Caki2 (cell line): ENCODE measurements at places on chromosomes 2 and 18.

DNA sequence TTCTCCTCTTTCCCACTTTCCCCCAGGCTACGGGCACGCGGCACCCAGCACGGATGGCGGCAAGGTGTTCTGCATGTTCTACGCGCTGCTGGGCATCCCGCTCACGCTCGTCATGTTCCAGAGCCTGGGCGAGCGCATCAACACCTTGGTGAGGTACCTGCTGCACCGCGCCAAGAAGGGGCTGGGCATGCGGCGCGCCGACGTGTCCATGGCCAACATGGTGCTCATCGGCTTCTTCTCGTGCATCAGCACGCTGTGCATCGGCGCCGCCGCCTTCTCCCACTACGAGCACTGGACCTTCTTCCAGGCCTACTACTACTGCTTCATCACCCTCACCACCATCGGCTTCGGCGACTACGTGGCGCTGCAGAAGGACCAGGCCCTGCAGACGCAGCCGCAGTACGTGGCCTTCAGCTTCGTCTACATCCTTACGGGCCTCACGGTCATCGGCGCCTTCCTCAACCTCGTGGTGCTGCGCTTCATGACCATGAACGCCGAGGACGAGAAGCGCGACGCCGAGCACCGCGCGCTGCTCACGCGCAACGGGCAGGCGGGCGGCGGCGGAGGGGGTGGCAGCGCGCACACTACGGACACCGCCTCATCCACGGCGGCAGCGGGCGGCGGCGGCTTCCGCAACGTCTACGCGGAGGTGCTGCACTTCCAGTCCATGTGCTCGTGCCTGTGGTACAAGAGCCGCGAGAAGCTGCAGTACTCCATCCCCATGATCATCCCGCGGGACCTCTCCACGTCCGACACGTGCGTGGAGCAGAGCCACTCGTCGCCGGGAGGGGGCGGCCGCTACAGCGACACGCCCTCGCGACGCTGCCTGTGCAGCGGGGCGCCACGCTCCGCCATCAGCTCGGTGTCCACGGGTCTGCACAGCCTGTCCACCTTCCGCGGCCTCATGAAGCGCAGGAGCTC is 35.4 kb downstream of the KCNK3 start:
- DNase-seq = no peak

DNA sequence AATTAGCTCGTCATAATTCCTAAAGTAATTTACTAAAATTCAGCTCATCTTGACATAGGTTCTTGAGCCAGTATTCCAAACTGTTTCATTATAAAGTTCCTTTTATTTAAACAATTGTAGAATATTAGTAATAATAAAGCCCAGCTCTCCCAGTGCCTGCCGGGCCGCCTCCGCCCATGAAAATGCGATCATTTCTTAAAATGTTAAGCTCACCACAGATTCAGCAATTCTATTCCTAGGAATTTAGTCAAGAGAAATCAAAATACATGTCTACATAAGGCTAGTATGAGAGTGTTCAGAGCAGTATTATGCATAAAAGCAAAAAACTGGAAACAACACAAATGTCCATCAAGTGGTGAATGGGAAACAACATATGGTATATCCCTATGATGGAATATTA is 52.0 kb downstream of the XDH start:
- DNase-seq = no peak

DNA sequence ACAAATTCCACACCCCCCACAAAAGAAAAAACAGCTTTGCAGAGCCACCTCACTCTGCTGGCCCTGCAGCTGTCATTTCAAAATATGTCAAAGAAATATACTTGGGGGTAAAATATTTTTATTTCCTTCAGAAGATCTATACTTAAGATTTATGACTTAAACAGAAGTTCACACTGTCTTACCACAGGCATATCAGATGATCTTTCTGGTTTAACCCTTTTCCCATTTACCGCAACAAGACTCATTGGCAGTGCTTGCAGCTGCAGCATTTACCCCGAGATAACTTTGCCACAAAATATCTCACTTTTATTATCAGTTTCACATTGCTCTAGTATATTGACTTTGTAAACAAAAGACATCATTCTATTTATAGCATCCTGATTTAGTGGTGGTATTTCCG is 21.6 kb upstream of the SLC35G4 start:
- no peak for DNase-seq

- no peak for DNase-seq
Measured at GRCh38 chr2:126843081-126843480, 55.6 kb upstream of the TEX51 start.

DNA sequence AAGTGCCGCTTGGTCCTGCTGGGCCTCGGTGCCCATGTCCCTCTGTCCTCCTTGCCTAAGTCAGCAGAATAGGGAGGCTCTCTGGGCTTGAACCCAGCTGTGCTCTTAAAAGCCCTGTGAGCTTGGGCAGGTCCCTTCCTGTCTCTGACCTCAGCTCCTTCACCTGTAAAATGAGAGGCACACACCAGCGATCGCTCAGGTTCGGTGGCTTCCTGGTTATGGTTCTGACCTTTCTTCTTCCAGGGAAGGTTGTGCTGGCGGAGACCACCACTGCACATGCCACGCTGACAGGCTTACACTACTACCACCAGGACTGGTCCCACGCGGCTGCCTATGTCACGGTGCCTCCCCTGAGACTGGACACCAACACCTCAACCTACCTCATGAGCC is 36.1 kb upstream of the MAPRE3 start:
- no peak for DNase-seq

DNA sequence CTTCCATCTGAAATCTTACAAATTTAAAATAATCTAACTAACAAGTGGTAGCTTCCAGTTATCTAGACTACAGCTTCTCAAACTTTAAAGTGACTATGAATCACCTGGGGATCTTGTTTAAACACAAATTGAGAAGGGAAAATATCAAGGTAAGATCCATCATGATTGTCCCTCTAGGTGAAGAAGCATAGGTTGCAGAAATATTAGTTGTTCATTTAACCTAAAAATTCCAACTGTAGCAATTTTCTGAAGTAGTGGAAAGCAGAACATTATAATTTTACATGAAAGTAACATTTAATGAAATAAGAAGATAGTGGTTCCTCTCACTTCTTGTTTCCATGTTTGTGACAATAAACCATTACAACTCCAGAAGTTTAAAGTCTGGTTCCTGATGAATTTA is 17.3 kb downstream of the GALNT3 start:
- DNase-seq = no peak

- DNase-seq = no peak
Measured at GRCh38 chr2:96647681-96648080, 5.1 kb downstream of the FER1L5 start.
